ENCODE measurements at places on chromosomes 13 and 19.

DNA sequence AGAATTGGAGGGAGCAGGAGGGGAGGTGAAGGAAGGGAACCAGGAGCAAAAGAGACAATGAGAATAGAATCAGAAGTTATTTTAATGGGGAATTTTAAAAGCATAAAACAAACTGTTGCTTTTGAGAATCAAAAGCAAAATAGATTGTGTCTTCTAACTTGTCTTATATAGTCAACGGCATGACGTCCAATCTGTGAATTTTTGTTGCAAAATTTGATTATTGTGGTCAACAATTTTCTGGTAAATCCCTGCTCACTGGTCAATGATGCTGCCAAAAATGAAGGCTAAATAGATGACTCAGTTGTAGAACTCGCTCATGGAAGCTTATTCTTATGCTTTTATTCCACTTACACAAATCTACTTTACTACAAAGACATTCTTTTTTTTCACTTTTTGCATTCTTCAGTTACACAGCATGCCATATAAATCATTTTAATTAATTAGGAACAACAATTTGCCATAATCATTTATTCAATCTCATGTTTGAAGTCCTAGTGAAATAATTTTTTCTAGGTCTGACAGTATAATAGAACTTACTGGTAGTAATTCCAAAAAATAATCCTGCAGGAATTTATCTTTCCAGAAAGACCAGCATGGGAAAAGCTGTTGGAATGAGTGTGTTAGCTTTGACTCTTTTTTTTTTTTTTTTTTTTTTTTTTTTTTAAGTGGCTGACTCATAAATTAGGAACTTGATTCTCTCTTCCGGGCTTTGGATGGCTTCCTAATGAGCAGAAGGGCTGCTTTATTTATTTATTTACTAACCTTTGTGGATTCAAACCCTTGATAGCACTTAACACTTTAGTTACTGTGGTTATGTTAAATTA is 256.9 kb downstream of the SPRY2 start:
- DNase-seq: no peak

- no peak for DNase-seq
Measured at GRCh38 chr19:7860714-7861618, 13.2 kb downstream of the PRR36 start.

GRCh38 chr13:80339912-80340650 is 845 bp downstream of the SPRY2 start:
- DNase-seq: no peak

- no peak for DNase-seq
Measured at GRCh38 chr19:33558151-33558550, 36.6 kb upstream of the PEPD start.

DNA sequence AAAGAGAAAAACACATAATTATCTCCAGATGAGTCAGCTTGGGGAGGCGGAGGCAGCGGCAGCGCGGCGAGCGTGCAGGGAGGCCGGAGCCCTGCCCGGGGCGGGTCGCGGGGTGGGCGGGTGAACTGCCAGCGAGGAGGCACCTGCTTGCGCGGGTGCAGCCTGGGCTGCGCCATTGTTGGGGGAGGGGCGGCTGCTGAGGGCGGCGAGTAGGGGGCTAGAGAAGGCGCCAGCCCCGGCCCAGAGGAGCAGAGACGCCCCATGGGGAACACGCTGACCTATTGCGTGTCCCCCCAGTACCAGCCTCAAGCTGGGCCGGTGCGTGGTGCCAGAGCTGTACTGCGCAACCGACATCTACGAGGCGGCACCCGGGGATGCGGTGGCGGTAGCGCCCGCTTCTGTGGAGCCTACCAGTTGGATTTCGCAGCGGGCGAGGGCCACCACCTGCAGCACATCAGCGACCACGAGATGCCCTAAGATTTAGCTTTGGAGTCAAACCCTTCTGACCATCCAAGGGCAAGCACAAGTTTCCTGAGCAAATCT is 16.7 kb downstream of the ZNF100 start:
- DNase-seq: no peak

DNA sequence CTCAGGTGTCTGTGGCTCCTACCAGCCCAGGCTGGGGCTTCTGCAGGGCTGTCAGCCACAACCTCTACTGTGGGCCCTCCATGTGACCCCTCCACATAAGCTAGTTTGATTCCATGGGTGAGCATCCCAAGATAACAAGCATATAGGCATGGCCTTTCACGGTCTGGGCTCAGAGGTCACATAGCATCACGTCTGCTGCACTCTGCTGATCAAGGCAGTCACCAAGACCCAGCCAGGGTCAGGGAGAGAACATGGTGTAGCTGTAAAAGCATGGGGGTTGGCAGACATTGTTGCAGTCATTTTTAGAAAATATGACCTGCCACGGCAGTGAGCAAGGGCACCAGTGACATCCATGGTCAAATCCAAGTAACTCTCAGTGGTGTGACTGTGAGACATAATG is 698.8 kb downstream of the UQCRFS1 start:
- no peak for DNase-seq
